ENCODE measurements at places on chromosomes 16 and 17. TPM values are rescaled to one million over a fixed set of nuclear protein-coding genes. Genes with fewer than 3 reads are reported as not detected.
A peak's percentile ranks its signal among the peaks of the same experiment; 100 is the strongest.

DNA sequence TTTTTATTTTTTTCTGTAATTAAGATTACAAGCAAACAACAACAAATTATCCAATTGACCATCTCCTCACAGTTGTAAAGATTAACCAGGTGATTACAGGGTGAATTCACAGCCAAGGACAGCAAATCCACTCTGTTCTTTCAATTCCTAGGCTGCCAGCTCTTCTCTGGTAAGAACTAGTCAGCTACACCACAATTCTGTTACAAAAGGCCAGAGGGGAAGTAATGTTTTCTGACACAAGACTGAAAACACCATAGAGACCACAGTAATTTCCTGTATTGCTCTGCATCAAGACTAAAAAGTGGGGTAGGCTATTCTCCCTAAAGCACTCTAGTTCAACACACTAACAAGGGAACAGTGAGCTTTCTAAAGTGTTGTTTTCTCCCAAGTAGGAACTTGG lies 10.6 kb downstream of the CA10 start:
- no peak for DNase-seq
- no peak overlapping the region for H3K4me3 ChIP-seq
- H3K27ac ChIP-seq = no peak overlapping the region
- H3K36me3 ChIP-seq = no peaks in the 10 kb centered on the region
- H3K27me3 ChIP-seq = no peaks in the 10 kb centered on the region
- no peaks in the 10 kb centered on the region for H3K4me1 ChIP-seq

GRCh38 chr16:26391833-26392232 lies 674.9 kb upstream of the C16orf82 start:
- H3K4me1 ChIP-seq = no peaks in the 10 kb centered on the region
- H3K27me3 ChIP-seq = no peaks in the 10 kb centered on the region
- H3K4me3 ChIP-seq = no peak overlapping the region
- no peaks in the 10 kb centered on the region for H3K36me3 ChIP-seq
- DNase-seq = no peak

The KRTAP4-9 gene
- not detected for total RNA-seq

The KRTAP9-2 gene
- total RNA-seq = not detected

The GAN gene
- 15.5 TPM for total RNA-seq

- H3K27me3 ChIP-seq = no peaks in the 10 kb centered on the region
- DNase-seq = peak; percentile 81
- peak overlapping the region; percentile 36 for H3K27ac ChIP-seq
- peaks cover 85% of the 10 kb centered on the region for H3K36me3 ChIP-seq
Measured at GRCh38 chr17:78112518-78113471, 15.8 kb downstream of the TMC6 start.

DNA sequence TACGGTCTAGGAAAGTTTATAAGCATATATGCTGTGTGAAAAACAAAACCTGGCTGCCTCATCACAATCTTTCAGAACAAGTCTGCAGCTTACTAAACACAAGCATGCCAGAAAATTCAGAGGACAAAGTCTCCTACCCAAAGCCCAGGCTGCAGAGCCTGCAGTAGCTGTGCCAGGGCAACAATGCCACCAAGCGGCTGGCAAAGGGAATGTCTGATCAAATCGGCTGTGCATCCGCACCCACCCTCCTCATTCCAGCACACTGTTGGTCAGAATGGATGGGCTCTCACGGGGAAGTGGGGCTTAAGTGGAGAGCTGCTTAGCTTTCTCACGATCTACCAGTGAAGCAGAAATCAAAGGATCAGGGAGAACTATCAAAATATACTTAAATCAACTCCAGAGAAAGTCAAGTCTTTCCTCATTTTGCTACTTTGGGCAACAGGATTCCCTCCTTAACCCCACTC lies 73.5 kb downstream of the CYTH1 start:
- H3K36me3 ChIP-seq = no peaks in the 10 kb centered on the region
- H3K27ac ChIP-seq = no peak overlapping the region
- H3K4me1 ChIP-seq = peaks cover 19% of the 10 kb centered on the region
- DNase-seq = peak; percentile 78
- no peak overlapping the region for H3K4me3 ChIP-seq

DNA sequence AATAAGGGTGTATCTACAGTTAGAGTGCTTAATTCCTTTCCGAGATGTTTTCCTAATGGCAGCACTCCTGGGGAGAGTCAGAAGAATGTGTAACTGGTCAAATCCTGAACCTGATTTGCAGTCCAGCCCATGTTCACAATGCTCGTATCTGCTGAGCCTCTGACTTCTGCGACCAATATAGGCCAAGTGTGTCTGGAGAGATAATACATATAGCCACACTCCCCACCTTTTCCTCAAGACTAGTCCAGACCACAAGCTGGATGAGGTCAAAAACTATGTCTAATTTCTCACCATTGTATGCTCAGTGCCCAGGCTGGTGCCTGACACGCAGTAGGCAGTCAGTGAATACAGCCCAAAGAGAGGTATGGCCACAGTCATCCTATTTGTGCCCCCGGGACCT lies 58.0 kb downstream of the XYLT1 start:
- no peak overlapping the region for H3K4me3 ChIP-seq
- no peaks in the 10 kb centered on the region for H3K27me3 ChIP-seq
- H3K4me1 ChIP-seq = peaks cover 13% of the 10 kb centered on the region
